ENCODE measurements at places on chromosomes 11 and 22.
A peak's percentile ranks its signal among the peaks of the same experiment; 100 is the strongest.

DNA sequence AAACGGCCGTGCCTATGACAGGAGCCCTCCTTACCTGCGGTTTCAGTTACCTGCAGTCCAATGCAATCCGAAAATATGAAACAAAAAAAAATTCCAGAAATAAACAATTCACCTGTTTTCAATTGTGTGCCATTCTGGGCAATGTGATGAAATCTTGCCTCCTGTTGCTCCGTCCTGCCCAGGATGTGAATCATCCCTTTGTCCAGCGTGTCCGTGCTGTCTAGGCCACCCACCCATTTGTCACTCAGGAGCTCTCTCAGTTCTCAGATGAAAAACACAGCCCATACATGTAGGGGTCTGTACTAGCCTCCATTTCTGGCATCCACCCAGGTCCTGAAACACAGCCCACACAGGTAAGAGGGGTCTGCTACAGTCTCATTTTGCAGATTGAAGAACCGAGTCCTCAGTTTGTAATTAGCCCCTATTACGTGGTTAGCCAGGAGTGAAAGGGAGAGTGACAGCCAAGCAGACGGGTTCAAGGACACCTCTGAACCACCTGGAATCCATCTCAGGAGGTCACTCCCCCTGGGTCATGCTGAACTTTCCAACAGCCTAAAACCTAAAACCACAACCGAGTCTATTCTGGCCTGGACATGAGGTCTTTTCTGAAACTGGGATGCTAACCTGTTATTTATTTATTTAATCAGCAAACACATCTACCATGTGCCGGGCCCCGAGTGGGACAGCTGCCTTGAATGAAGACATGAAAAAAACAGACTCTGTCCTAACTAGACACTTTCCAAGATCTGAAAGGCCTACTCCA, 317.2 kb downstream of the SHANK2 start:
- DNase-seq, result no peak

DNA sequence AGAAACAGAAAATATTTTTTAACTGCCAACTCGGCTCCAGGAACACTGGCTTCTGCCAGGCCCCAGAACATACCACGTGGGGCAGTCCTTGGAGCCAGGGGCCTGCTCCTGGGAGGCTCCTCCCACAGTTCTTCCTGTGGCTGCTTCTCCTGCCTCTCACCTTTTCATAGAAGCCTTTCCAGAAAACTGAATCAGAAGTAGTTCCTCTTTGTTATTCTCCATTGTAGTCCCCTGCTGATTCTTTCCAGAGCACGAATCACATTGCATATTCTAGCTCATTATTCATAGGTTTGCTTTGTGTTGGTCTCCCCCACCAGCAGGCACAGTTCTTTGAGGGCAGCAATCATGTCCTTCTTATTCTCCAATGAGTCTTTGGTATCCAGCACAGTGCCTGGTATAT, 106.0 kb downstream of the EFCAB6 start:
- no peak for DNase-seq

GRCh38 chr11:67670316-67671210, 3.9 kb downstream of the ALDH3B2 start:
- no peak for DNase-seq

DNA sequence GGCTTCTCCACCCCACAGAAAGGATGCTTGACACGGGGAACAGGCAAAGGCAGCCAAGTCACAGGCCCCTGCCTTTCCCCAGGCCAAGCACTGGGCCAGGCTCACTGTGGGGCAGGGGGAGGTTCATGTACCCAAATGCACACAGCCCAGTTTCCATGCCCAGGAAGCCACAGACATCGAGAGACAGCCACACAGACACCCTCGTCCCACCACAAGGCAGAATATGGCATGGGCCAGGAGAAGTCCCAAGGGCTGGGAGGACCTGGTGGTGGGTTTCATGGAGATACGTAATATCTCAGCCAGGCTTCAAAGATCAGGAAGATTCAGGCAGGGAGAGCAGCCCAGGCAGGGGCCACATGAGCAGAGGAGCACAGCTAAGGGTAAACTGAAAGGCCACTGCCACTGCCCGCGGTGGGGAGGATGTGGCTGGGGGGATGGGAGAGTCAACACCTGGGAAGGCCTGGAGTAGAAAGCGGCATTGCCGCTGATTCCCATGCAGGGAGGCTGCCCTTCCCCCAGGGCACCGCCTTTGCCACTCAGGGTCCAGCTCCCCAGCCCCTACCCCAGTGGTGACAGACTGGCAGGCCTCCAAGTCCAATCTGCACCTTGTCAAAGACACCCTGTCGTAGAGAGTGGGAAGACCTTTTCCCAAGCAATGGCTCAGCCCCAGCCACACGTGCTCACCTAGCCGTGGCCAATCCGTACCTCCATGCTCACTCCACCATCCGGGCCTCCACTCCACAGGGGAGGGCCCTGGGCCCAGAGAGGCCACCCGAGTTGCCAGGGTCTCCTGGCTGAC, 2.4 kb upstream of the MFNG start:
- no peak for DNase-seq

DNA sequence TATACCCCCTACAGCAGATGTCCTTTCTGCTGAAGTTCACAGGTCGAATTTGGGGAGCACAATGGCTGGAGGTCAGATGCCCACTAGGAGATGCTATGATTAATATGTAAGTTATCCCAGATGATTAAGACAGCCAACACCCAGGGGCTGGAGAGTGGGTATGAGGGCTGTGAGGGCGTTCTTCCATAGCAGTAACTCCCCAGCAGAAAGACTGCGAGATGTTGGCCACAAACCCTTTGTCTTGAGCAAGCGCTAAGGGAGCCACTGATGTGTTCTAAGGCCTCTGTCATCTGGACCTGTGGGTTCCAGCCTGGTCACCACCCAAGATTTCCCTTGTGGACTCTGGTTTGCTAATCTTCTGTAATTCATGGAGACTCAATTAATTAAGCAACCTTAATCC, 77.6 kb downstream of the BMAL1 start:
- DNase-seq, result no peak

DNA sequence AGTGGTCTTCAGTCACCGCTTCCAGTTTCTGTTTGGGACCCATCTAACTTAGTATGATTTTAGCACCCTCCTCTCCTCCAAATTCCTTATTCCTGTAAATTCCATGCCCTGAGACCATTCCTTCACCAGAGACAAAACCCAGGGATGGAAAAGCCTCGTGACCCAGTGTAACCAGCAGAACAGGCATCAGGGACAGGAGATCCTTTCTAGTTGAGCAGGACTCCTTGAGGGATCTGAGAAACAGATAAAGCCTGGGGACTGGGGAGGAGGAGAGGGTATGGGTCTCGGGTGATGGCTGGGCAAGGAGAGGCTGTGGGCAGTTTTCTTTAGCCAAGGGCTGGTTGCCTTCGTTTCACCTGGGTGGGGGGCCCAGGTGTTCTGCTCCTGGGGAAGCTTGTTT, 40.9 kb downstream of the TEAD1 start:
- no peak for DNase-seq

GRCh38 chr11:63639199-63639832, 25.1 kb upstream of the PLAAT3 start:
- peak; percentile 21 for DNase-seq

DNA sequence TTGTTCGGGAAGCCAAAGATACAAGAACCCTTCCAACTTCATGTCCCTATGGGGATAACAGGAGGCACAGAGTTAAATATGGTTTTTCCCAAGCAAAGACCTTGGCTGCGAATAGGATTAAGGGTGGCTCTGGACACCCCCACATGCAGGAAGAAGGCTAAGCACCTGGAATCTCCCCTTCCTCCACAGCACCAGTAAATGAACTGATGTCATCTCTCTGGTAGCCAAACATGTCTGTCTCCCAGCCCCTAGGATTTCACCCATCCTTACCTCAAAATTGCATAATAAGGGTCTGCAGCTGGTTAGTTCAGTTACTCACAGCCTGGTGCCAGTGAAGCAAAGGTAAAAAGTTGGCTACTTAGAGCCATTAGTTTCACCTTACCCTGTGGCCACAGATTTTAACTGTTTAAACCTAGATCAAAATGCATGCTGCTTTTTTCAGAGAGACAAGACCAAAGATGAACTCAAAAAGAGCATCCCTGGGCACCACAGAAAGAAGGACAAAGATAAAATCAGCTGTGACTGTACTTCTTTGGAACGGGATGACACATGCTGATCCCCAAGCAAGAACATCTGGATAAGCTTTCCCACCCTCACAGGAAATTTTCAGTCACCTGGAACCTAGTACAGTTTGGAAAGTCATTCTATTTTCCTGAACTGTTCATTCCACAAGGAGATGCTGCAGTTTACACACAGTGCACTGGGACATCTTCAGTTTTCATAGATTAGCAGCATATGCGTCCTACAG, 77.2 kb upstream of the AKIP1 start:
- DNase-seq, result peak; percentile 78

GRCh38 chr11:79670882-79671281, 230.1 kb upstream of the TENM4 start:
- DNase-seq, result peak; percentile 22

GRCh38 chr22:38282397-38282796, 9.6 kb upstream of the TMEM184B start:
- no peak for DNase-seq

- no peak for DNase-seq
Observed at GRCh38 chr11:1845561-1846452, 7.0 kb downstream of the TNNI2 start.

- DNase-seq, result no peak
Observed at GRCh38 chr11:73379189-73379880, 3.1 kb downstream of the RELT start.

GRCh38 chr22:38272373-38273134, at the start of gene TMEM184B:
TMEM184B (minus strand) TSS chr22:38273010; CDS start chr22:38247961, 25,049 bp downstream.
- peak; percentile 72 for DNase-seq

DNA sequence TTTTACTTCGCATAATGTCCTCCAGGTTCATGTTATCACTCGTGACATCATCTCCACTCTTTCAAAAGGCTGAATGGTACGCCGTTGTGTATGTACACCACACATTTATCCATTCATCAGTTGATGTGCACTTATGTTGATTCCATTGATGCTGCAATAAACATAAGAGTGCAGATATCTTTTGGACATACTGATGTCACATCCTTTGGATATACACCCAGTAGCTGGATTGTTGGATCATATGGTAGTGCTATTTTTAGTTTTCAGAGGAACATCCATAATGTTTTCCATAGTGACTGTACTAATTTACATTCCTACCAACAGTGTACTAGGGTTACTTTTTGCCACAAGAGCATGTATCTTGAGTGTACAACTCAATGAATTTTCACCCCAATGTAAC, 25.0 kb upstream of the NELL1 start:
- no peak for DNase-seq

- DNase-seq, result no peak
Observed at GRCh38 chr11:95284057-95285052, 53.4 kb upstream of the SESN3 start.

- DNase-seq, result no peak
Observed at GRCh38 chr11:94184846-94185245, 56.2 kb downstream of the PANX1 start.

DNA sequence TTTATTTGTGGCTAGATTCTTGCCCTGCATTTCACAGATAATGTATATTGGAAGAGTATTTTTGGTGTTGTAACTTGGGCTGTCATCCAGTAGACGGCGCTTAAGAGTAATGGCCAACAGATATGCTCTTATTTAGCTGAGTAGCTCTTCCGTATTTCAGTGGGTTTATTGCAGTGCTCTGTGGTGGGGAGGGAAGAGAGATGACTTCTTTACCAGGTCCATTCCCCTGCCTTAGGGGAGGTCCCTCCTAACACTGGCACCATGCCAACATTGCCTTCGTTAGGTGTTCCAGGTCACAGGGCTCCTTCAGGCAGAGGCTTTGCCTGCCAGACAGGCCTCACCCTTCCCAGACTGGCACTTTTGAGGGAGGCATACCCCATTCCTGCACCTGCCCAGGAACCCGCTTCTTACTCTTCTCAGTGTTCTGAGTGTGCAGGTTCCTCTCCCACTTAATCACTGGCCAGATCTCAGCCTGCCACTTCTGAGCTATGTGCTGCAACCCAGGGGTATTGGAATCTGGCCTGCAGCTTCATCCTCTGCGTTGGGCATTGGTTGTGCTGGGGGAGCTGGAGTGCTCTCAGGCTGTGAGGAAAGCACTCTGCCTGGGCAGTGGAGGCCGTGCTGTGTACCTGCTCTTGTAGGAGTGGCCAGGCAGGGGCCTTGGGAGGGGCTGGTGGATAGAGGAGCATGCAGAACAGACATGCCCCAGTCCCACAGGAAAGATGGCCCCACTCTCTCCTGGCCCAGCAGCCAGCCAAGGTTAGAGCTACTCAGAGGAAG, 29.4 kb upstream of the SLN start:
- DNase-seq, result no peak

DNA sequence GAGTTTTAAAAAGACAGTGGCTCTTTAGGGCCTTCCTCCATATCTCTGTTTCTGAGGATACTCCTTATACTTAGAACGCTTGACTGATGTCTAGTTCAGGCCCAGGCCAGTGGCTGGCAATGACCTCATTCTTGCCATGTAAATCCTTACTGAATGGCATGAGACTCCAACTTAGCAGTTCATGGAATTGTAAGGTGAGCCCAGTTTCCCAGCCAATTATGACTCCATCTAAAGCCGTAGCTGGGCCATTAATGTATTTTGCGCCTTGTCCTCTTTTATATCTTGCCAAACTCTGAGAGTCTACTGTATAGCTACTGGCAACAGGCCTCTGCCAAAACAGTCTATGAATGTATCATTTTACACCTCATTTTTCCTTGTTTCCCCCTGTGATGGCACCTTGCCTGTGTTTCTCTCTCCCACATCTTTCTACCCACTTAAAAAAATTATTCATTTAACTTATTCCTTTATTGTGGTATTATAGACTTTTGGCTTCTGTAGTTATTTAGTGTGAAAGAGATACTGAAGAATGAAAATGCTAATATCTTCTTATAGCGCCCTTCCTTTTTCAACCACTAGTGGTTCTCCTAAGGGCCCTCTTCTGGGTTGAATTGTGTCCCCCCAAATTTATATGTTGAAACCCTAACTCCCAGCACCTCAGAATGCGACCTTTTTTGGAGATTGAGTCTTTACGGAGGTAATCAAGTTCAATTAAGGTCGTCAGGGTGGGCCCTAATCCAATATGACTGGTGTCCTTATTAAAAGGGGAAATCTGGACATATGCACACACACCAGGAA, 67.4 kb downstream of the ZNRF3 start:
- no peak for DNase-seq

- DNase-seq, result no peak
Observed at GRCh38 chr11:68049509-68050370, 10.9 kb downstream of the TCIRG1 start.

- no peak for DNase-seq
Observed at GRCh38 chr11:84681456-84681855, 945.7 kb downstream of the DLG2 start.

DNA sequence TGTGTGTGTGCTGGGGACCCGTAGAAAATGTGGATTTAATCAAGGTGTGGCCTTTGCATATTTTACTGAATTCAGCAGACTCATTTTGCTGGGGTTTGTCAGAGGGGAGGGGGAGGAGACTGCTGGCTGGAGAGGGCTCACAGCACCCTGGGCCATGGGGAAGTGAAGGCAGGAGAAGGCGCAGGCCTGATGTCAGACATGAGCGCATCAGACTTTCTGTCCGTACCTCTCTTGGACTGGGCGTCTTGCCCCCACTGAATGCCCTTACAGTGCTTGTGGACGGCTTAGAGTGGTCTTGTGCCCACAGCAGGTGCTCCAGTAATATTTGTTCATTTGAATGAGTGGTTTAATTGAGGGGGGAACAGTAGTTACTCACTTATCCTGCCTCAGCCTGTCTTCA, 75.2 kb downstream of the TEAD1 start:
- DNase-seq, result no peak

- peak; percentile 71 for DNase-seq
Observed at GRCh38 chr11:112219476-112220232, 6.6 kb upstream of the PTS start.
